ENCODE measurements at places on chromosomes 3 and 15.

GRCh38 chr3:185021256-185021655 lies 131.6 kb downstream of the C3orf70 start:
- DNase-seq: peak; percentile 9

- peak; percentile 21 for DNase-seq
These were observed 10.3 kb downstream of the ATG7 start for GRCh38 chr3:11282250-11283138.

GRCh38 chr3:177705976-177706823 lies 508.9 kb upstream of the TBL1XR1 start:
- DNase-seq: no peak

DNA sequence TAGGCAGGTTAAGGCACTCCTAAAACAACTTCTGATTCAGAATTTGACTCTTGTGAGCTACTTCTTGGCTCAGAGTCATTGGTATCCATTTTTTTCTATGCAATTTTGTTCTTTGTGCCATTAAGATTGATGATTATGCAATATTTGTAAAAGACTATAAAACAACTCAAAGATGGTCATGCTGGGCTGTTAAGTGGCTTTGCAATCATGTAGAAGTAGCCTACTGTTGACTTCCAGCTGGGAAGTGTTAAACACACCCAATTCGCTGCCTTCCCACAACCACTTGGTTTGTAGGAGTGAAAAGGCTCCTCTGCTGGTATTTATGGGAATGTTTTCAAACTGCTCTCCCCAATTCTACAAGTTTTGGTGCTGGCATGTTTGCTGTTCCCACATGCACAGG lies 74.7 kb upstream of the COL6A6 start:
- DNase-seq: no peak

DNA sequence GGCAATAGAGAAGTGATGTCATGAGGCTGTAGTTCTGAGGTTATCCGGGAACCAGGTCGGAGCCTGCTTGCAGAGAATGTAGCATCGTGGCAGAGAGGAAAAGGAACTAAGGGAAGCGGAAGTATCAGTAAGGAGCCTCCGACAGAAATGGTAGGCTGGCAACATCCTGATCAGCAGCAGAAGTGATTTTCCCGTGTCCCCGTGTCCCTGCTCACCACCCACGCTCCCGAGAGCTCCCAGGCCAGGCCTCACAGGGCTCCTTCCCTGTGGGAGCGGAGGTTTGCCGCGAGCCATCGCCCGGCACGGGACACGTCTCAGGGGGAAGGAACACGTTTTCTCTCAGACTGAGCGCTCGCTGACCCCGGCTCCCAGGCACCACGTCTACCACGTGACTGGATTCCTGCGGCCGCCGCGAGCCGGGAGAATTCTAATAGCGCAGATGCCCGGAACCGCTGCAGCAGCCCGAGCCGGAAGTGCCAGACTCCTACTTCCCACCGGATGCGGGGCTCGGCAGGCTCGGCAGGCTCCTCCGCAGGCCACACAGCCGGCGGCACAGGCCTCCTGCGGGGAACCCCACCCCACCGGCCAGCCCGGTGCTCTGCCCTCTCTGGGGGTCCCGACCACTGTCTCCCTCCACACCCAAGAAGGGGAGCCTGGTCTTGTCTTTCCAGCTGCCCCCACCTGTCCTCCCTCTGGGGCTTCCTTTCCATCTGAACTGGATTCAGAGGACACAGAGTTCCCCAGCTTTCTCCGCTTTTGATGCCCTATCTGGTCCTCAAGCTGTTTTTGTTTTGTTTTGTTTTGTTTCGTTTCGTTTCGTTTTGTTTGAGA lies 99.3 kb downstream of the BDH1 start:
- DNase-seq: peak; percentile 92

DNA sequence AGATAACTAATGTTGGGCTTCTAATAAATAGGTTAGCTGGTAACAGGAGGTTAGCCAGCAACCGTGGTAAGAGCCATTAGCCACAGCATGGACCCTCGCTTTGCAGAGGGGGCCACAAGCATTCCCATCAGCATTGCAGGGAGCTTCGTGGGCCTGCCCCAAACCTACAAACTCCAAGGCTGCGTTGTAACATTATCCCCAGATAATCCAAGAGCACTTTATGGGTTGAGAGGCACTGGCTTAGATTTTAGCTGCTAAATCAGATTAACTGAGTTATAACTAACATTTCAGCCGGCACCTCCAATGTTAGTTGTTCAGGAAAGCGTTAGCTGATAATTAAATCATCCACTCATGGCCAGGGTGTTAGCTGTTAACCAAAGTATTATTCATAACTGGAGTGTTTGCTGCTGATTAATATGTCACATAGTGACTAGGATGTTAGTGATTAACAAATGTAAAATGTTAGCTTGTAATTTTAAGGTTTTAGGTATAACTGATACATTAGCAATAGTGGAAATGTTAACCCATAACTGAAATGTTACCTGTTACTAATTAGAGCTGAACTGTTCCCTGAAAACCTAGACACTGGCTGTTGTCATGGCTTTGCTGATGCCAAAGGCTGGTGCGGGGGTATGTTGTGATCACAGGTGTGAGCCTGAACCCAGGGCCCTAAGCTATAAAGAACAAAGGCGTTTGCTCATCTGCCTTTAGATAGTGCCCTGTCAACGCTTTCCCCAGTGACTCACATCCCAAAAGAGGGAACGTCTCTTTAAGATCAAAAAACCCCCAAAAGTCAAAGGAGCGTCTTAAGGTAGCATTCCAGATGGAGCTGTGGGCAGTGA lies 56.2 kb downstream of the SLC6A6 start:
- DNase-seq: no peak

GRCh38 chr15:95475067-95475466 lies 855.4 kb upstream of the NR2F2 start:
- no peak for DNase-seq

DNA sequence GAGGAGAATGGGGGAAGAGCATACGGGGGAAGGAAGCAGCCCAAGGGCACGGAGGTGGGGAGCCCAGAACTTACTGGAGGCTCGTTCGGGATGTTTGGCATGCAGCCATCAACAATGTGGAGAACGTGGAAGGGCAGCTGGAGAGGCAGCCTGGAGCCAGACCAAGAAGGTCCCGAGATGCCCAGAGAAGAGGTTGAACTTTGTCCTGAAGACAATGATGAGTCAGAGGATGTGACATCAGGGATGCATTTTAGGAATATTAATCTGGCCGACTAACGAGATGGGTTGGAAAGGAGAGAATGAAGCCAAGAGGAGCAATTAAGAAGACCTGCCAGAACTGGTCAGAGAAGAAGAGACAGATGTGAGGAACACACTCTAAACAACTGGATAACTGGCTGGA lies 98.2 kb downstream of the SRGAP3 start:
- DNase-seq: no peak

DNA sequence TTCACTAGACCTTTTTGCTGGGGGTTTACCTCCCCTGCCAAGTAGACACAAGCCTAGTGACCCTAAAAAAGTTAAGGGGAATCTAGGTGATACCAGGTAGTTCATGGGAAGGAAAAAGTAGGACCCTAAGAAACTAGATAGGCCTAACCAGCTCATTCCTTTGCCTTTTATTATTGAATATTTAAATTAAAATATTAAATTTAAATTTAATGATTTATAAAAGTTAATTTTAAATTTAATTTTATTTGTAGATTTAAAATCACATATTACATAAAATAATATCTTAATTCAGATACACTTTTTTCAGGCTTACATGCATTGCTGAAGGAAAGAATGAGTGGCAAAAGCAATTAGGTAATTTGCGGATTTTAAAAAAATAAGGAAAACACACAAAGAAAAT lies 584.9 kb downstream of the AGBL1 start:
- no peak for DNase-seq

DNA sequence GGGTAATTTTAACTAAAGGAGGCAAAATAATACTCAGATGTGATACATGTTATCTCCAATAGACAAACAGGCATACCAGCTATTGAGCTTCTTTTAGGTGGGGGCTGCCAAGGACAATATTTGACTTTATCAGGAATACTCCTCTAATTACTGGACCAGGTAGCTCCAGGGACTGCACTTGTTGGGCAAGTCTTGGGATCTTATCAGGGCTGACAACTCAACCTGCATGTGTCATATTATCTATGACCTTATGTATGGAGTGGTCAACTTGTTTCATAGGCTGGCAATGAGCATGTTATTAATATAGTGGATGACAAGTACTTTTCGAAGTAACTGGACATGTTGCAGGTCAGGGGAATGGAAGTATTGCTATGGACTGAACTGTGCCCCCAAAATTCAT lies 15.0 kb upstream of the ZNF445 start:
- DNase-seq: no peak

GRCh38 chr3:79012530-79012913 lies 755.3 kb downstream of the ROBO1 start:
- DNase-seq: no peak

GRCh38 chr3:115823083-115823482 lies 199.8 kb downstream of the GAP43 start:
- no peak for DNase-seq

DNA sequence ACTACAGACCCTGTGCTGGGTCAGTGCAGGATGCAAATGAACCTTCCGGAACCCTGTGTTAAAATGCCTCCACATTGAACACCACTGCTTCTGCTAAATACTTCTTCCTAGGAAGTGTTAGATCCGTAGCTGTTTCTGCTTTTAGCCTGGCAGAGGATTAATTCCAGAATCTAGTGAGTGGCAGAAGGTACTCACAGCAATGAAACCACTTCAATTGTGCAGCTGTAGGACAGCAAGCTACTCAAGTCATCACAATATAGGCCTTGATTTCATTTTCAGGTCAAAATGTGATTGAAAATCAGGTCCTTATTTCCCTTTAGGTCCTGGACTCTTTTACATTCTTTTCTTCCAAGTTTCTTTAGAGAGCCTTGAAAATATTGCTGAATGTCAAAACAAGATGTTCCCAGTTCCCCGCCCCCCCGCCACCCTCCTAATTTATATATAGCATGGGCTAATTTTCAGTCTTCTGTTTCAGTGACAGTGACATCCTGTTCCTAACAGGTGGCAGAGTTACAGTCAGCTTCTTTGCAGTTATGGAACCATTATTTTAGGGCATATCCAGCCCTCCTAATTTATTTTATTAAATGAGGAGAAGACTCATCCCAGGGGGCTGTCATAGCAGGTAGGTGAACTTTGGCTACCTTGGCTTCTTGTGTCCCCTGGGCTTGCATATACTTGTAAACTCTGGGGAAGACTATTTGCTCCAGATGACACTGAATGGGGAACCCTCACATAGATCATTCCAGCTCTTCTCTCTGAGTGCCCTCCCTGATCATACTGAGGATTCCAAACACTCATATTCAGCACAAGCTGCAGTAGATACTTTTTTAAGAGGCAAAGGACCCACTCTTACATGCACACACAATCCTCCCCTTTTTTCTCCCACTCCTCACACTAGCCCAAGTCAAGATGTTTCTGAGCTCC lies 28.0 kb upstream of the ARNT2 start:
- no peak for DNase-seq

- DNase-seq: no peak
These were observed 195.3 kb downstream of the ABHD5 start for GRCh38 chr3:43885908-43886618.

DNA sequence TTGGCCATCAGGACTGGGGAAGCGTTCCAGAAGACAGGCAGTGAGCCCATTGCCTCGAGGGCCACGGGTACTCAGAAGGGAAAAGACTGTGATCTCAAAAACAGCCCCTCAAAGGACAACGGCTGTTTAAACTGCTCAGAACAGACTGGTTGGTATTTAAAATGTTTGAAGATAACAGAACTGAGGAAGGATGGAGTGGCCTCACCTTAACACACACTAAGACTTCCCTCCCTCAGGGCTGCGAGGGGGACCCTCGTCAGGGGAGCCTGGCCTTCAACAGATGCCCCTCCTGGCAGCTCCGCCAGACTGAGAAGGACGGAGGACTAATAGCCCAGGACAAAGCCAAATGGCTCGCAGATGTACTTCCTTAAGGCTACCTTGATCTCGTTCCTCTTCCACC lies 2.6 kb downstream of the STIMATE start:
- no peak for DNase-seq

GRCh38 chr15:57160823-57161560 lies 215.3 kb upstream of the CGNL1 start:
- DNase-seq: no peak
